GM23248 (cell line): ENCODE measurements at places on chromosomes 2 and 18.
A peak's percentile ranks its signal among the peaks of the same experiment; 100 is the strongest.

- DNase-seq = peak; percentile 98
Observed at GRCh38 chr2:43426305-43427031, 169.4 kb downstream of the THADA start.

- no peak for DNase-seq
Observed at GRCh38 chr2:119873350-119874315, 113.9 kb downstream of the PTPN4 start.

DNA sequence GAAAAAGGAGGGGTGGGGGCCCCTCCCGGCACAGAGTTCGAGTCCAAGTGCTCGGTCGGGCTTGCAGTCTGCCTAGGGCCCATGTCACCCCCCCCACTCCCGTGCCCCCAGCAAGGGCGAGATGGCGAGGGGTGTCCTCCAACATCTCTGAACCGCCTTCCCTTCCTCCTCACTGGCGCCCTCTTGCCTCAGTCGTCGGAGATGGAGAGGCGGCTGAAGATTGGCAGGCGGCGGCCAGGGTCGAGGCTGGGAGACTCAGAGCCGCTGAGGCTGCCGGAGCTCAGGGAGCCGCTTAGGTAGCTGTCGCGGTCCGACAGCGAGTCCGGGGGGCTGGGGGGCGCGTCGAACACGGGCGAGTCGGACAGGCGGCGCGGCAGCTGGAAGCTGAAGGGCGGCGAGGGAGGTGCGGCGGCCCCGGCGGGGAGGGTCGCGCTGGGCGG is 2.3 kb downstream of the ZFP36L2 start:
- peak; percentile 80 for DNase-seq

DNA sequence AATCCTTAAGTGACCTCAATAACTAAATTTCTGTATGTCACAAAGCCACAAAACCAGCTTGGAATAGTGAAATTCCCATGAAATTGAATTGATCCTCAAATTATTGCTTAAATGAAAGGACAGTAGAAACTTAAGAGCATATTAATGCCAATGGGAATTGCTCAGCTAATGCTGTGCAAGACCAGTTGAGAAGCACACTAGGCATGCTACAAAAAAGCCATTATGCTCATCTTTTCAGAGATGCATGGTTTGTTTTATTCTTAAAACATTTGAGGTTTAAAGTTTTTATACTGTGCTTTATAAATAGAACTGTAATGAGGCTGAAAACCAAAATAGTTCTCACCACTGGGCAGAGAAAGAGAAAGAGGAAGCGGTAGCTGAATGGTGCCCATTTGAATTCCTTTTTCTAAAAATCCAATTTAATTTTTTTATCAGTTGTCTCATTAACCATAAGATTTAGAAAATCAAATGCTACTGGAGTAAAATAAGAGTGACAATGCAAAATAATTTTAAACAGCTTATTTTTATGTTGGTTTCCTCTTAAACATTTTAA is 98.6 kb downstream of the LNPK start:
- DNase-seq = no peak

DNA sequence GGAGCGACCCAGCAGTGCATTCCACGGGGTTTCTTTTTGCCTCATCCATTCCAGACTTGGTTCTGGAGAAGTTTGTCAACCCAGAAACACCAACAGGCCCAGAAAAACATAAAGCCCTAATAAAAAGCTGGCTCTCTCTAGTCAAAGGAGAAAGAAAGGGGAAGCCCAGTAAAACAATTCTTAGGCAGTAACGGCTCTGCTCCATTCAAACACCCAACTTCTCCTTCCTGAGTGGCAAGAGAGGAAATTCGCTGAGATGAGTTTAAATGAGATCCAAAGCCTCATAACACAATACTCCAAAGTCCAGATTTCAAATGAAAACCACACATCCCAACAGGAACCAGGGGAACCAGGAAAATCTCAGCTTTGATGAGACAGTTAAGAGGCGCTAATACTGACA is 179.9 kb downstream of the RPIA start:
- no peak for DNase-seq

GRCh38 chr18:42069036-42069435 is 114.0 kb downstream of the PIK3C3 start:
- no peak for DNase-seq

- peak; percentile 57 for DNase-seq
Observed at GRCh38 chr2:131035112-131035825, 58.0 kb downstream of the FAM168B start.

DNA sequence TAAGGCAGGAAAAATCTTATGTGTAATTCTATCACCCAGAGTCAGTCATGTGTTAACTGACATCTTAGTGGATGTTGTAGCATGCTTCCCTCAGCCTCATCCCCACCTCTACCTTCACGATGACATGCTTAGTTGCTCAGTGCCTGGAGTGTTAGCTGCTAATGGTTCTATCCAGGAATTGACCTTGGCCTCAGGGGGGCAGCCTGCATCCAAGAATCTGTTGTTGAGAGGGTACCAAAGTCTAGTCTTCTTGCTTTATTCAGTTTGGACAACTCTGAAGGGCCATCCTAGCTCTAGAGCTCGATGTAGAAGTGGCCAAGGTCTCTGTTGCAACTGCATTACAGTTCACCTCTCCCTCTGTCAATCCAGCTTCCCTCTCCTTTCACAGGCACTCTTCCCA is 61.2 kb downstream of the ACYP2 start:
- DNase-seq = peak; percentile 66

GRCh38 chr2:696999-697627 is 19.9 kb upstream of the TMEM18 start:
- DNase-seq = no peak

- no peak for DNase-seq
Observed at GRCh38 chr2:241816431-241817121, 7.6 kb downstream of the NEU4 start.

DNA sequence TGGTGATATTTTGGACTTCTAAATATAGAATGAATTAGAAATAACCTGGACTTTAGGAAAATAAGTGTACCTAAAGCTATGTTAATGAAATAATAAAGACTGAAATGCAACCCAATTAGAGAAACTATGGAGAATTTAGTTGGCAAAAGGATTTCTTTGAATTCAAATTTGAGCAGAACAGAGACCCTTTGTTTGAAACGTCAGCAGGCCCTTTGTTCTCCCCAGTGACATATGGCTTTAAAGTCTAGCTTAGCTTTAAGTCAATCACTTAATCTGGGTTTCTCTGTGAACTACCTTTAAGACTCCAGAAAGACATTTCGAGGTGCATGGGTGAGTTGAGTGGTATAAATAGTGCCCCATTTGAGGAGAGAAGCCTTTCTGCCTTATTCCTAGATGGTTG is 130.5 kb upstream of the CREB1 start:
- no peak for DNase-seq

DNA sequence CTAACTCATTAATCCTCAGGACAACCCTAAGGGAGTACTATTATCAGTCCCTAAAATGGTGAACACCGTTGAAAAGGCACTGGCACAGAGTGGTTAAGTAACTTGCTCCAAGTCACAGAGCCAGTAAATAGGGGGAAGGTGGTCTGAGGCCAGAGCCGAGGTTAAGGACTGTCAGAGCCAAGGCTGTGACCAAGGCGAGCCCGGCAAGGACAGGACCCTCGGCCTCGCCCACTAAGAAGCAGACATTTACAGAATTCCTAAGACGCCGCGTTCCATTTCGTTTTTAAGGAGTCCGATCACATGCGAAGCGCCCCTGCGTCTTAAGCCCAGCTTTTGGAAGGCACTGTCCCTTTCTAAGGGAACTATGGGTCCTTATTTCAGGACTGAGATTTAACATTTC is 1.1 kb downstream of the PDIA6 start:
- DNase-seq = no peak

DNA sequence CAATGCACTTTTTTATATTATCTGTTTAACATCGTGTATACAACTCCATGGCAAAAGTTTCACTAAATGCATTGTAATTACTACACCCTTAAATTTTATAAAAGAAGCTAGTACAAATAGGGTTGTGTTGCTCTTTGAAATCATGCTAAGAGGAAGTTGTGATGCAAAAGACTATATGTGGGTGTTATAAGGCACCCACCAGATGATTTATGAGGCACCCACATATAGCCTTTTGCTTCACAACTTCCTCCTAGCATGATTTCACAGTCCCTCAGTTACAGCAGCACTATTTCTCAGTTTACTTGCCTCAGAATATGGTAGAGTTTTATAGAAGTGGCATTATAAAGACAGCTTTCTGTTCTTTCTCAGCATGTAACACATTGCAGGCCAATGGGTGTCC is 277.3 kb upstream of the DOK6 start:
- DNase-seq = no peak

GRCh38 chr2:101500860-101501259 is 25.9 kb upstream of the RFX8 start:
- DNase-seq = peak; percentile 47

DNA sequence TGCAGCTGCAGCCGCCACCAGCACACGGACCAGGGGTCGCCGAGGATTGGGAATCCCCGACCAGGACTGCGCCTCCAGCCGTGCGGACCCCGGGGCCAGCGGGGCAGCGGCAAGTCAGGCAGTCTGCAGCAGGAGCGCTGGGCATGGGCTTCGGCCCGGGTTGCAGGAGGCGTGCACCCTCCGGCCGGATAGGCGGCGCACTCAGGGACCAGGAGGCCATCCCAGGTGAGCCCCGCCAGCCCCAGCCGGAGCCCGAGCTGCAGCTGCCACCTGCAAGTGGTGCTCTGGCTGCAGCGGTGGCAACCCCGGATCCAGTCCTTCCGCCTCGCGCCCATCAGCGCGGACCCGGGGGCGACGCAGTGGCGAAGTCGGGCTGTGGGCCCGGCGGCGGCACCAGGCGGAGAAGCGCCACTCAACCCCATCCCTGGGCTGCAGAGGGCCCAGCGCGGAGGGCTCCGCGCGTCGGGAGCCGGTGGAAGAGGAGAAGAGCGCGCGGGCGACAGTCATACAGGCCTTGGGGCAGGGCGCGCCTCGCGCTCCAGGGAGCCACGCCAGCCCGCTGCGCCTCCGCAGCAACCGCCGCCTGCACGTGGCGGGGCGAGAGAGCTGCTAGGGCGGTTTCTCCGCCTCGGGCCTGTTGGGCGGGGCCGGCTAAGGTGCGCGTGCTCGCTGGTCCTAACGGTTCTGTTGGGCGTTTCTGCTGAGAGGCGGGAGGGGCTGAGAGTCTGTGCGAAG is 73.8 kb downstream of the RPIA start:
- peak; percentile 61 for DNase-seq

DNA sequence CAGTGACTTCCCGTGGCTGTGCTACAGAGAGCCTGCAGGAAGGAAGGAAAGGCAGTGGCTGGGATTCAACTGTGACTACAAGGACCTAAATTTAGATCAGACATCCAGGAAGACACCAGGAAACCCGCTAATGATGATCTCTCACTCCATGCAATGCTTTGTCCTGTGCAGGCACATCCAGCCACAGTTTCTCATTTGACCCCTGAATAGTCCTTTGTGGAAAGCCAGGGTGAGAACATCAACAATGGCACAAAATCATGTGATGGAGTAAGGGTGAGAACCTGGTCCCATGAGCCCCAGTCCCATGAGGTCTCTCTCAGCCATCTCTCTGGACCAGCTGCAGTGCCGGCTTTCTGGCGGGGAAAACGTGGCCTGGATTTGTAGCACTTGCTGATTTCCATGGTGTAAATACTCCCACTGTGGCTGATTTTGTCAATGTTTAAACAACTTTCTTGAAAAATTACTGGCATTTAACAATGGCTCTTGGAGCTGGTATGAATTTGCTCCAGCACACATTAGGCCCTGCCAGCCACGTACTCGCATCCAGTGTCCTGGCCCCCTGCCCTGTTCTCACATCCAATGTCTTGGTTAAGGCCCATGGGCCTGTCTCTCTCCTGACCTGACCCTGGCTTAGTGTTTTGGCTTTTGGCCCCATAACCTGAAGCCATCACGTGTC is 159.0 kb upstream of the HAAO start:
- DNase-seq = peak; percentile 72

DNA sequence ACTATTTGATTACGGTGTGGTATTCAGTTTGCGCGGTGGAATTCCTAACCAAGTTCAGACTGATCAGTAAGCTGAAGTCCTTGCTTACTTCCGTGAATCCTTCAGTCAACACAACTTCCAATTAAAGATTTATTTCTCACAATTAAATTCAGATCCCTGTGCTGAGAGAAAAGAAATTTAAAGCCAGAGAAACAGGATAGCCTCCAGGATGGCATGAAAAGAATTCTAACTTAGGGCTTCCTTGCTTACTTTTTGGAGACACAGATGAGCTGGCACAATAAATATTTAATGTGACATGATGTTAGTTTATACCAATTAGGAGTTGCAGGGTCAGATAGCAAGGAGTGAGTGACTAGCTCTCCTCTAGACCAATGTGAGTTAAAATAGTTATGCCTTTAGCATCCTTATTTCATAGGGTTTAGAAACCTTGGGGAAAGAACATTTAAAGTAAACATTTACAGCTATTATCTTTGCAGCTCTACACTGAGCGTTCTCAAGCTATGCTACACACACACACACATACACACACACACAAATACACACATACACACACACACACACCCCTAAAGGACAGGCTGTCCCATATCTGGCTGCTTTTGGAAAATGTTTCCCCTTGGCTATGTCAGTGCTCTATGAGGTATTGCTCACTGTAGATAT is 151.0 kb downstream of the TRIB2 start:
- DNase-seq = no peak

DNA sequence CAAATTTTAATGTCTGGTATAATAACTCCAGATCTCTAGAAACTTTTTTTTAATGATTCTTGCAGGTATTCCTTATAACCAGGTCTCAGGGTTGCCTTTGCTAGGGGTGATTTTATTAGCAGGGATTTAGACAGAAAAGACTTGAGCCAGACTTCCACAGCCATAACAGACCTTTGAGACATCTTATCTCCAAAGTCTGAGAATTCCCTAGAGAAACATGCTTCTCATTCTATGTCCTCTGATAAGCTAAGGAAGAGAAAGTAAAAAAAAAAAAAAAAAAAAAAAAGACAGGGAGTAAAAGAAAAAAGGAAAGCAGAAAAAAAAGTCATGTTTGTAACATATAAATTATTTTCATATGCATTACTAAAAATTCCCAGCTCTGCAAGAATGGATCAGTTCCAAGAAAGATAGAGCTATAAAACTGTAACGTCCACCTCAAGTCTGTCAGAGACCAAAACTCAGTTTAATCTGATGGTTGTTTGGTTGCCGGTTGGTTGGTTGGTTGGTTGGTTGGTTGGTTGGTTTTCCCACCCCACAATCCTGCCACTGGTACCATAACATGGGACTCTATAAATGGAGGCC is 153.8 kb downstream of the COL6A3 start:
- DNase-seq = no peak
